ENCODE measurements at places on chromosomes 16 and 17.
A peak's percentile ranks its signal among the peaks of the same experiment; 100 is the strongest.

GRCh38 chr16:28212532-28212873 lies 738 bp upstream of the XPO6 start:
- DNase-seq: peak; percentile 66

- DNase-seq: peak; percentile 67
Observed at GRCh38 chr17:17021194-17021863, 20.9 kb upstream of the MPRIP start.

- no peak for DNase-seq
Observed at GRCh38 chr17:34504814-34505484, 74.4 kb upstream of the TMEM132E start.

DNA sequence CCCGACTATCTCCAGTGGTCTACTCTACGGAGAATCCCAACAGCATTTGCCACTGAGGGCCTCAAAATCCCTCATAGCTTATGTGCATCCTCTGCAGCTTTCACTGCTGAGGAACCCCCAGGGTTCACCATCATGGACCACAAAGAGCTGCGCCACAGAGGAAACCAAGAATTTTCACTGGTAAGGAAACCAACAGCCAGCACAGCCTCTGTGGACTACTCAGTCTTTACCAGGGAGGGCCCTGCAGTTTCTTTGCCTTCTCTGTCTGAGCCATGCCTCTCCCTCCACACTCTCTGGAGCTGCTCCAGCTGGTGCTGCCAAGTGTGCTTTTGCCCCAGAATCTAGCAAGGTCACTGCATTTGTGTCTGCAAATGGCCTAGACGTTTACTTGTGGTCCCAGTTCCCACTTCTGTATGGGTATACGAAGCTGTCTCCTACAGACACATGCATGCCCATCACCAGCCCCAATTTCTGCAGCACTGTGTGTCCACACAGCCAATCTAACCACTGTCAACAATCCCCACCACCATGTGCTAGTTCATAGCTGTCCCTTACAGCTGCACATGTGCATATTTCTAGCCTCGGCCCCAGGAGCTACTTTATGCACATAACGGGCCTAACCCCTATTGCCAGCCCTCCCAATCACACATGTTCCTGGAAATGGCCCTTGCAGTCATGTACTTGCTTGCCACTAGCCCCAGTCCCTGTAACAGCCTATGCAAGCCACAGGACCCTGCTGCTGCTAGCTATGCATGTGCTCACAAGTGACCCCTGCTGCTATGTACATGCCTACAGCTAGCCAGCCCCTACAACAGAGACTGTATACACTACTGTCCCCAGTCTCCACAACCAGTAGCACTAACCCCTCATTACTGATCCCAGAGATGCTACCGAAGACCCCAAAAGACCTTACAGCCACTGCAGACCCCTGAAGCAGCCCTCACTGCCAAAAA lies 1437.4 kb downstream of the CDH11 start:
- no peak for DNase-seq

- no peak for DNase-seq
Observed at GRCh38 chr17:60284709-60285108, 107.2 kb downstream of the USP32 start.
